ENCODE measurements at places on chromosomes 3 and 15.

- DNase-seq, result no peak
These were observed 140.5 kb upstream of the TBL1XR1 start for GRCh38 chr3:177337541-177338331.

DNA sequence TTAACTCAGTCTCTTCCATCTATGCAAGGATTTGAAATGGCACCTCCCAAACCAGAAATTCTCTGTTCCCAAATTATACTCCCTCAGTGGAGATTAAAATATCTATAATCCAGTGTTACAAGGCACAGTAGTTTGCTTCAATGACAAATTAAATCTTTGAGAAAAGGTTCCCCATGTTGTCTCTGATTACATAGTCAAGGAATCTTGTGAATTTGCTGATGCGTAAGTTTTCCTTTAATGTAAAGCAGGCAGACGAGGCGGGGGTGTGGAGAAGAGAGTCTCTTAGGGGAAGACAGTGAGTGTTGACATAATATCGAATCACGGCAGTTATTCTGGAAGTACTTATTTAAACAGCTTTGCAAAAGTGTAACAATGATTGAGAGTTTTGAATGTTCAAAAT, 236.4 kb upstream of the RARB start:
- no peak for DNase-seq

- DNase-seq, result no peak
These were observed 81.5 kb downstream of the MB21D2 start for GRCh38 chr3:192835818-192836815.

GRCh38 chr3:122803977-122804376, 9.1 kb downstream of the SLC49A4 start:
- DNase-seq, result no peak

- DNase-seq, result no peak
These were observed 29.3 kb upstream of the XYLB start for GRCh38 chr3:38317192-38317759.

- no peak for DNase-seq
These were observed 179.9 kb downstream of the MCTP2 start for GRCh38 chr15:94411285-94411684.

DNA sequence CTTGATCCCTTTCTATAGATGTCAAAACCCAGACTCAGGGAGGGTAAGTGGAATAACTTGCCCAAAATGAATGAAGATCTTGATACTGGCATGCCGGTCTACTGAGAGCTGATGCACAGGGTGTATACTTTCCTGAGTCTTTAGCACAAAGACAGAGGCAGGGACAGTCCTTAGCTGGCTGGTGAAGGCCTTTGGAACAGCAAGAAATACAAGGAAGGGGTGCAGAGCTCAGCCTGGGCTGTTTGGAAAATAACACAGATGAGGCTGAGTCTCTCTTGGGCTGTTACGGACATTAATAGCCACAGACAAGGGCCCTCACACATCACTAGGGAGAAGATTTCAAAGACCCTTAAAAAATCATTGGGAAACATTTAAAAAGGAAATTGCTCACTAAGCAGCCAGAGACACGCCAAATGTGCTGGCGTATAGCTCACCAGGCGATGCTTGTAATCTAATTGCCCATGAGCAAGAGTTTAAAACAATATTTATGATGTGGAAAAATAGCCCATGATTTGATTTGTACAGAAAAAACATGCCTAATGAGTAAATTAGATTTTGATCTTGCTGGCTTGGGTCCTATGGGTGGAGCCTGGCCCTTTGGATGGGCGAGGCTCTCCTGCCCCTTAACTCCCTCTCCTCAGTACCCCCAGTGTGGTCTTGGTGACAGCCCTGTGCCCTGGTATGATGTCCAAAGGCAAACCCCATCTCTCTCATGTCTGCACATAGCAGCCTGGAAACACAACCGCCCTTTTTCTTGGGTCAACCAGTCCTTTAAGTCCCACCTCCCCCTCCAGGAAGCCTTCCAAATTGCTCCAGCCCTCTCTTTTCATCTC, 81.8 kb upstream of the MRPS22 start:
- DNase-seq, result no peak

DNA sequence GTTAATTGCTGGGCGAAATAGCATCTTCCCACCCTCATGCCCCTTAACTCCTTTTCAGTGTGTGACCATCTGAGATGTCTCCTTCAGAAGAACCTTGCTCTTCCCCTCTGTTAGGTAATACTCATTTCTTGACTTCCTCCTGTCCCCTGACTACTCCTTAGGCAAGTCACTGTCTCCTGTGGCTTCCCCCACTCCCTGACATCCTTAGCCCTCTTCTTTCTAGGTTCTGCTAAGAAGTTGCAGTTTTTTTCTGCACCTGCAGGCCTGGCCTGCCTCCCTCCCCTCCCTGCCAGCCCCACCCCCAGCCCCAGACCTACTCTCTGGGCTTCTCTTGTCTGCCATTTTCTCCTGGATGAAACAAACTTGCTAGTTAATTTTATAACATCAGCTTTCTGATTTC, 15.2 kb upstream of the EID1 start:
- DNase-seq, result no peak

- peak; percentile 56 for DNase-seq
These were observed 24.8 kb downstream of the SHF start for GRCh38 chr15:45162771-45163507.

DNA sequence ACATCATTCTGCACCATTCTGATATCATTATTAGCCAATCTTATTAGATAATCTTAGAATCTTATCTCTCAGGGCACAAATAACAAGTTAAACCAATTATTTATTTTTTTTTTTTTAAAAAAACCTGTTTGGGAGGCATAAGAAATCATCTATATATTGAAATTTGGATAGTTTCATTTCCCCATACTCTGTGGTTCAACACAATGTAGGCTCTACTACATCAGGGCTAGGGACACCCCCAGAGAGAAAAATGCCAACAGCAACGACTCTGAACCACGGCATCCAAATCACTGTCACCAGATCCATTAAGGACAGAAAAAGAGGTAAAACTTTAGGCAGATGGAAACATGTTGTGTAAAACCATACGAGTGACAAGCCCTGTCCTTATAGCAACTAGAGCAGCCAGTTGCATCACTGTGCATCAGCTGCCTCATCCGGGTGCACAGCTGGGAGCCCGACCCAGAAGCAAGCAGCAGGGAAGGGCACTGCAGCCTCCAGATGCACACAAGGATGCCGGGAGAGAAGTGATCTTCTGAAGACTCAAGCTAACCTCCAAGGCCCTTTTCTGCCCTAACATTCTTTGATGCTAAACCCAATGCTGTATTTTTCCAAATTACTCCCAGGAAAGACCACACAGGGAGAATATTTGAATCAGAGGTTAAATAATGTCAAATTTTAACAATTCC, 381.1 kb downstream of the CTNNB1 start:
- no peak for DNase-seq

- DNase-seq, result no peak
These were observed 180.8 kb downstream of the ATP10A start for GRCh38 chr15:25682340-25682739.

All from activated naive CD4-positive, alpha-beta T cell (primary cell).